ENCODE measurements at places on chromosomes 4 and X.
A peak's percentile ranks its signal among the peaks of the same experiment; 100 is the strongest.

- peak; percentile 8 for DNase-seq
Observed at GRCh38 chr4:174352061-174352819, 68.5 kb downstream of the CEP44 start.

- peak; percentile 54 for DNase-seq
Observed at GRCh38 chr4:138650929-138651448, 364.6 kb upstream of the NOCT start.

GRCh38 chr4:141174457-141174856, 41.2 kb upstream of the RNF150 start:
- DNase-seq, result no peak

DNA sequence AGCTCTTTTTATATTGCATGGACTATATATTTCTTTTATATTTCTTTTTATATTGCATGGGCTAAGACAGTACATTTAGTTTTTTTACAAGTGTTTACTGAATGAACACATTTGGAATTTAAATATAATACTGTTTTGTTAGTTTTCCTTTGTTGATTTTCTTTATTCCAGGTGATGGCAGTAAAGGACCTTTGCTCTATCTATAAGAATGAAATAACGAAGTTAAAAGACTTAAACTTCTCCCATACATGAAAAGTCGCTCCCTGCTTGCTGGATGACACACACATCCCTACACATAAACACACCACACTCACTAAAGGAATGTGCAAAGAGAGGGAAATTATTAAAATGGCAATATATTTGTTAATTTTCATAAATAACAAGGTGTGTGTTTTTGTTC, 102.5 kb upstream of the ANXA10 start:
- peak; percentile 29 for DNase-seq

DNA sequence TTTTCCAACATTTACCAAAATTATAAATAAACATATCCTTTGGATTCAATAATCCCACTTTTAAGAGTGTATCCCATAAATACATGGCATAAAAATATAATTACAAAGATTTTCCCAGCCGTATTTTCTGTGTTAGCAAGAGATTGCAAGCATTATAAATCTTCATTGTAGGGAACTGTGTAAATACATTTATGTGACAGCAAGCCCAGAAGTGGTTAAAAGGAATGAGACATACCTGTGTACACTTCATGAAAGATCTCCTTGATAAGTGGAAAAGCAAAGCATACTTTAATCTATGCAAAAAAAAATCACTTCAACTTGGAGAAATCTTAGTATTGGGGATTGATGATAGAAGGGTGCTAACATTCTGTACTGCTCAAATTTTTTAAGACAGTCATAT, 173.1 kb downstream of the GASK1B start:
- DNase-seq, result no peak

- DNase-seq, result peak; percentile 72
Observed at GRCh38 chr4:81142744-81143143, 72.3 kb downstream of the PRKG2 start.

DNA sequence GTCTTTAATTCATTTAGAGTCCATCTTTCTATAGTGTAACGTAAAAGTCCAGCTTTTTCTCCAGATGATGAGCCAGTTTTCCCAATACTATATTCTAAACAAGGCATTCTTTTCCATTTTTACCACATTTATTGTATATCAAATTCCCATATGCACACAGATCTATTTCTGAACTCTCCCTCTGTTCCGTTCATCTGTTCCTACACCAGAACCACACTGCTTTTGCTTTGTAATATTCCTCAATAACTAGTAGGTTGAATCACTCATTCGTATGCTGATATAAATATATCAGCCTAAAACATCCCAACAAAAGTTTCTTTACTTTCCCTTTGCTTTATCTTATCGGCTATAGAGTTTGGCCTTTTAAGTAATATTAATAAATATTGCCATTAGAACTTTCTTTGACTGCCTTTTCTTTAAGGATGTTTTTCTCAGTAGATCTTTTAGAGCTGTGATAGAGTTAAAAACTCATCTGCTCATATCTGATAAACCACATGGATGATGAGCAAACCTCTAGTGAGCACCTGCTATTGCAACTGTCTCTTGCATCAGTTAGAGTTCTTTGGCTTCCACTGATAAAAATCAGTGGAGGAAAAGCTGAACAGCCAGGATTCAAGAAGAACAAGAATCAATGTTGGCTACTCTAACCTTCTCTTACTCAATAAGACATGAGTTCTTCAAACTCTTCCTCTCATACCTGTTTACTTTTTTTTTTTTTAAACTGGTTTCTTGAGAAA, 13.1 kb upstream of the RPL34 start:
- no peak for DNase-seq

DNA sequence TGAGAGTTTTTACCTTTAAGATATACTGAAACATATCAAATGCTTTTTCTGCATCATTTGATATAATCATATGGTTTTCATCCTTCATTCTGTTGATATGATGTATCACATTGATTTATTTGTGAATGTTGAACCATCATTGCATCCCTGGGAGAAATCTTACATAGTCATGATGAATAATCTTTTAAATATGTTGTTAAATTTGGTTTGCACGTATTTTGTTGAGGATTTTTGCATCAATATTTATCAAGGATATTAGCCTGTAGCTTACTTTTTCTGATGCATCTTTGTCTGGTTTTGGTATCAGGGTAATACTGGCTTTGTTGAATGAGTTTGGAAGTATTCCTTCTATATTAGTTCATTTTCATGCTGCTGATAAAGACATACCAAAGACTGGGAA, 541.4 kb downstream of the TLL1 start:
- DNase-seq, result peak; percentile 22

- no peak for DNase-seq
Observed at GRCh38 chrX:4876268-4876667, 1162.8 kb upstream of the PRKX start.

GRCh38 chr4:15320121-15320678, 107.6 kb upstream of the C1QTNF7 start:
- DNase-seq, result no peak

- no peak for DNase-seq
Observed at GRCh38 chr4:133452678-133453077, 303.6 kb downstream of the PCDH10 start.

DNA sequence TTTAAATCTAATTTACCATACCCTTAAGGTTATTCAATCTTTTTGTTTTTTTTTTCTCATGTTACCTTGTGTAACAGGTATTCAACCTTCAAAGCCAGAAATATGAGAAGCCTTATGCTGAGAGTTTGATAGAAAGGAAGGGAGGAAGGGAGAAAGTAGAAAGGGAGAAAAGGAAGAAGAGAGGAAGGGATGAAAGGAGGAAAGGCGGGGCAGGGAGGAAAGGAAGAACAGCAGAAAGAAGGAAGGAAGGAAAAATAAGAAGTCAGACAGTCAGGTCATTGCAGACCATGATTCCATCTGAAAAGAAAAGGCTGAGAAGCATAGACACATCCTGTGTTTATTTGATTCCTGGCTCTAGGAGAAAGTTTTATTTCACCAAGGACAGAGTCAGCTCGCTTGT, 30.9 kb downstream of the RTL9 start:
- DNase-seq, result no peak

DNA sequence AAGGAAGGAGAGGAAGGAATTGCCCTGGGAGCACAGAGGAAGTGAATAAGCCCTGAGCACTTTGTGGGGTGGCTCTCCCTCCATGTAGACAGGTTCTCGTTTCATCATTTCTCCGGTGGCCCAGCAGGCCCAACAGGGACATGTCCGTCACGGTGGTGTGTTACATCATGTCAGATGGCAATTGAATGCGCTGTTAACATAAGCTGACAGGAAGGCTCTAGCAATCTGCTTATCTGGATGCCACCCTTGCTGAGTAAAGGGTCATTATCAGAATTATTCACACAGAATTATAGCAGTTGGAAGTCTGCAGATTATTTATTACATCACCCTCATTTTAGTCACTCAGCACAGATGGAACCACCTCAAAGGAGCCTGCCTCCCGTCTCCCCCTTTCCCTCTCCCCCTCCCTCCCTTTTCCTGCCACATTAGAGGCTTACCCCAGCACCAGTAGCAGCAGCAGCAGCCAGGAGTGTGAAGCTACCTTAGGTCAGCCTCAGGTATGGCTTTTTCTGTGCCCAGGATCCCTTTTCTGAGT, 124.3 kb upstream of the TRIM2 start:
- no peak for DNase-seq

DNA sequence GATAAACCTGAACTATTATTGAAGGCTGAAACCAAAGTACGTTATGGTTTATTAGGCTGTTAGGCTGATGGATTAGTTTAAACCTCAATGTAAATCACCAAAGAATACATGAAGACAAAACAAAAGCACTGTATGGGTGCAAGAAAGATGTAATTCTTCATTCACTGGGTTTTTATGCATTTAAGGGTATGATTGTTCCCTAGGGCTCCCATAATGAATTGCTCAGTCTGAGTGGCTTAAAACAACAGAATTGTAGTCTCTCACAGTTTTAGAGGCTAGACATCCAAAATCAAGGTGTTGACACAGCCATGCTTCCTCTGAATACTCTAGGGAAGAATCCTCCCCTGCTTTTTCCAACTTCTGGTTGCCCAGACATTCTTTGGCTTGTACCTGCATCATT, 222.8 kb downstream of the TENM3 start:
- DNase-seq, result no peak

DNA sequence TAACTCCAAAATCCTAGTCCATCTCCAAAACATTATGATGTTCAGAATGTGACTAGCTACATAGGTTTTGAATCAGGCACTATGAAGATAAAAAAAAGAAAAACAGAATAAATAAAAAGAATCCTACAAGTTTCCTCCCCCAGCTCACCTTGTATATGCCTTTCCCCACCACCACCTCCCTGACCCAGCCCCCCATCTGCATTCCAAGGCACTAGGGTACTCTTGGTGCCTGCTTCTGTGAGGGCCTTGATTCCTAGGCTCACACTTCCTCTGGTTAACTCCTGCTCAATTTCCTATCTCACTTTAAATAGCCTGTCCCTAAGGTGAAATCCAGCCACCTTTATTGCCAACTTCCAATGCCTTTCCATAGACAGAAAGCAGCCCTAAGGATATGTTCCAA, 178.7 kb upstream of the ATOH1 start:
- no peak for DNase-seq

DNA sequence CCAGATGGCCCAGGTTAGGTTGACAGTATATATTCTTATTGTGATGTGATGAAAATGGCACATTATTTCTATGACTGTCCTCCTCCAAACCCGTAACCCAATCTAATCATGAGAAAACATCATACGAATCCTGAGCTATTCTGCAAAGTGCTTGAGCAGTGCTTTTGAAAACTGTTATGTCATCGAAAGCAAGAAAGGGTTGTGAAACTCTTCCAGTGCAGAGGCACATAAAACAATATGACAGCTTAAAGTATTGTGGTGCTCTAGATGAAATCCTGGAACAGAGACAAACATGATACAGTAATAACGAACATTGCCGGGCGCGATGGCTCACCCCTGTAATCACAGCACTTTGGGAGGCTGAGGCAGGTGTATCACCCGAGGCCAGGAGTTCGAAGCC, 1648.0 kb downstream of the STIM2 start:
- no peak for DNase-seq

DNA sequence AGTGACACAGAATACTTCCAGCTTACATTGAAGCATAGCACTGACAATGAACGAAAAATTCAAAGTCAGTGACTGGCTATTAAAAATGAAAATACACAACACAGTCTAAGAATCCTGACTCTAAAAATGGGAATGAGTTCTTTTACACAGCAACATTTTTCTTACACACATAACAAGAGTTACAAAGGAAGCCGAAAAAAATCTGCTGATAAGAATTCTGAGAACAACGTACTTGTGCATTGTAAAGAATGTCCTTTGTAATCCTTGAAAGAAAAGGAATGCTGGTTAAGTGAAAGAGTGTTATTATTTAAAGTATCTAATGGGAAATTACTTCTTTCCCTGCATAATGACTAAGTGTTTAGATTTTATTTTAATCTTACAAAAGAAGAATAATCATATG, 199.4 kb downstream of the PRDM5 start:
- DNase-seq, result peak; percentile 59

GRCh38 chrX:142036116-142036515, 132.4 kb downstream of the MAGEC1 start:
- DNase-seq, result peak; percentile 32

All from cardiac fibroblast (primary cell).